ENCODE measurements at places on chromosomes 2 and 18.

DNA sequence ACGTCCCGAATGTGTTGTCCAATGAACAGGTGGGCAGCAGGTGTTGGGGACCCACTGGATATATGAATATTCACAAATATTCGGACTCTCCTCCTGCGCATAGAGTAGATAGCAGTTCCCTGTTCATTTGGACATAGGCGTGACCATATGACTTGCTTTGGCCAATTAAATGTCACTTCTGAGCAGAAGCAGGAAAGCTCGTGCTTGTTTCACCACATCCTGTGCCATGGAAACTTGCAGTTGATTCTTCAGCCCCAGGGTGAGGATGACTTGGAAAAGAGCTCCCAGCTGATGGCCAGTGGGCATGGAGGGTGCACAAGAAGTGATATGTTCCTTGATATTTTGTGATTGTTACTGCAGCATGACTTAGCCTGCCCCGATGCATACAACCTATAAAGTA, 52.6 kb downstream of the PTPRM start:
- DNase-seq = no peak

GRCh38 chr2:37489536-37489935, 145.1 kb downstream of the QPCT start:
- no peak for DNase-seq

GRCh38 chr18:59528866-59529265, 168.4 kb downstream of the CCBE1 start:
- DNase-seq = no peak

DNA sequence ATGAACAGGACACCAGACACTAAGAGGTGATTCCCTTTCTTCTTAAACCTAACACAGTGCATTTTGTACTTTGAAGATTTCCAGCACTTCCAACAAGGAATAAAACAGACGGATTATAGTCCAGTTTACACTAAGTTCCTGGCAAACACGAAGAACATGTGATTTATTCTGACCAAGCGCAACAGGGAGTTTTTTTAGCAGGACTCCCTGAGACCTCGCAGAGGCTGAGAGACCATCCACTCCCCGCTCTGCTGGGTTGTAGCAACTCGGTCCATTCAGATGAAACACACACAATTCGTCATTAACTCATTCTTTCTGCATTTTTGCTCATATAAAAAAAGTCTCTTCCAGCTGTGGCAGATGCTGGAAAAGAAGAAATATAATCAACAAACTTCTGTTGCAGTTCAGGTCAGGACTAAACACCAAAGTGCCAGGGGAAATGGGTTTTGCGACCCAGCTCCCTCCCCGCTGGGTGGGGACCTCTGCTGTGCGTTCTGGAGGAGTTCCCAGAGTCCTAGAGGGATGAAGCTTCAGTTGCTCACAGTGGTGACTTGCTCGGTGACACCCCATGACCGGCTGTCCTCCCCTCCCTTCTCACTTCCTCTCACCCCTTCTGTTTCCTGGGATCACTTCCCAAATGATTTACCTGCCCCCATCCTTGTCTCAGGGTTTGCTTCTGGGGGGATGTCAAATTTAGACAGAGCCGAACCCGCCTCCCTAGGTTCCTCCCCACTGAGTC, 52.5 kb downstream of the KCNF1 start:
- DNase-seq = no peak

DNA sequence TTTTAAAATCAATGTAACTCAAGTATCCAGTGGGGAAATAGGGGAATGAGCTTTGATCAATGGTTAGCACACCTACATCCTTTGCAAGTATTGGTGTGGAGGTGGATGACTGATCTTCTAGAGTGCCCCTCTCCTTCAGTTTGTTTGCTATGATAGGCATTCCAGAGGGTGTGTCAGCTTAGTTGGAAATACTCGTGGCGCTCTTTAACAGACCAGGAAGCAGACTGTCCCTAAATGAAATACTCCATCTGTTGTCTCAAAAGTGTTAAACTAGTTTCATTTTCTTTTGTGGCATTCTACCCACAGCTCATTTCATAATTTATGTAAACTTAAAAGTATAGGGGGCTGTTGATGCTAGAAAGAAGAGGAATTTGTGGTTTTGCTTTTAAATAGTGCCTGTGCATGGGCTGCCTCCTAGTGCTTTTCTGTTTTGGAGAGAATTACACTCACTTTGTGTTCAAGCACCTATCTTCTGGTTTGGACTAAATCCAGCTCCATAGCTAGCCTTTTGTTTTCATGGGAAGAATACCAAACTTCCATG, 66.2 kb downstream of the STAT1 start:
- peak; percentile 58 for DNase-seq

- DNase-seq = peak; percentile 44
Observed at GRCh38 chr18:80179857-80180558, 67.3 kb downstream of the PARD6G start.

Data from MCF 10A (cell line).